ENCODE measurements at places on chromosomes 12 and 14.
A peak's percentile ranks its signal among the peaks of the same experiment; 100 is the strongest.

DNA sequence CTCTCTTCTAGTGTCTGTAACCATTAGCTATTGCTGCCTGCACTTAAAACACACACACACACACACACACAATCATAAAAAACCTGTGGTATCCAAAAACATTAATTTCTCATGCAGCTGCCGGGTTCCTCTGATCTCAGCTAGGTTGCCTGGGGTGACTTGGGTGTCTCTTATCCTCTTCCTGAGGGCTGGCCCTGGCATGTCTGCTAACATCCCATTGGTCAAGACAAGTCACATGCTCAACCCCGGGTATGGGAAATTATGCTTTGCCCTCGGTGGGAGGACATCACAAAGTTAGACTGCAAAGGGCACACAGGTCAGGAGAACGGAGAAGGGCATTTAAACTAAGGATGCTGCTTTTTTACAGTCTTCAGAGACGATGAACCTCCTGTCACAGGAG lies 55.7 kb downstream of the TRPV4 start:
- DNase-seq: peak; percentile 10

- DNase-seq: no peak
These were observed 167.5 kb downstream of the PTPN11 start for GRCh38 chr12:112586148-112586783.

GRCh38 chr14:62428429-62429203 lies 616.6 kb downstream of the KCNH5 start:
- no peak for DNase-seq

GRCh38 chr12:91561958-91562325 lies 379.3 kb upstream of the DCN start:
- DNase-seq: no peak

- no peak for DNase-seq
These were observed 78.7 kb downstream of the SLC25A47 start for GRCh38 chr14:100401792-100402191.

DNA sequence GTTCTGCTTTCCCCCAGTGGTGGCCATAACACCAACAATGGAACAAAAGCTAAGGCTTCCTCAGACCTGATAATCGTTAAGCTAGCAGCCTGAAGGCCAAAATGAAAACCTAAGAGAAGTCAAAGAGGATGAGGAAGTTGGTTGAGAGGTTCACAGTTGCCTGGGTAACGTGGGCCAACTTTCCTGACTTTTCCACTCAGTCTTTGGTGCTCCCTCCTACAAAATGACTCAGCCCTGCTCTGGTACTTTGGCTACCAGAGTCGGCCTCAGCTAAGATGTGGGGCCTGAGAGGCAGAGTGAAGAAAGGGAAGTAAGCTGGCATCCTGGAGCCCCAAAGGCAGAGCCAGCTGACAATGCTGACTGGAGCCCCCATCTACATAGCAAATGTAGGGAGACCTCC lies 14.9 kb upstream of the FKBP11 start:
- no peak for DNase-seq

GRCh38 chr14:56460469-56460868 lies 119.1 kb upstream of the TMEM260 start:
- no peak for DNase-seq

- DNase-seq: no peak
These were observed 223.9 kb upstream of the DAAM1 start for GRCh38 chr14:58964598-58964928.

GRCh38 chr12:70240673-70241072 lies 2.6 kb upstream of the CNOT2 start:
- no peak for DNase-seq

- peak; percentile 44 for DNase-seq
These were observed 39.2 kb downstream of the EFCAB11 start for GRCh38 chr14:89915114-89915878.

Data from GM04504 (cell line).